ENCODE measurements at places on chromosomes 5 and 9. TPM values are rescaled to one million over a fixed set of nuclear protein-coding genes. Genes with fewer than 3 reads are reported as not detected.

DNA sequence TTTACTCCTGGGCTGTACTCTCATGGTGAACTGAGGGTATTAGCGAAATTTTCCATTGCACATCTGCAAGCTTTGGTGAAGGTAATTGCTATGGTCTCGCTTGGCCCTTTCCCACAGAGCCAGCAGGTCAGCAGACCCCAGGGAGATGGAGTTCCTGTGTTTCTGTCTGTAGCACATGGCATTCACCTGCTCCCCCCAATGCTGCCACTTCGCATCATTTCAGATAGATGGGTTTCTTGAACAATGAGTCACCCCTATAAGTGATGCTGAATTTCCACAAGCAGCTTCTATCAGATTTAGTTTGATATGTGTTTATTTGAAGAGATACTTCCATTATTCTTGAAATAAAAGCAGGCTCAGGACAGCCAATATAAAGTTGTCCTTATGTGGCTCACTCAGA, 117.8 kb downstream of the ERCC6L2 start:
- no peak for DNase-seq

GRCh38 chr5:35850967-35851680, 5.6 kb upstream of the IL7R start:
- DNase-seq = no peak

- no peak for DNase-seq
These were observed 107.0 kb upstream of the PCA3 start for GRCh38 chr9:76657265-76657664.

DNA sequence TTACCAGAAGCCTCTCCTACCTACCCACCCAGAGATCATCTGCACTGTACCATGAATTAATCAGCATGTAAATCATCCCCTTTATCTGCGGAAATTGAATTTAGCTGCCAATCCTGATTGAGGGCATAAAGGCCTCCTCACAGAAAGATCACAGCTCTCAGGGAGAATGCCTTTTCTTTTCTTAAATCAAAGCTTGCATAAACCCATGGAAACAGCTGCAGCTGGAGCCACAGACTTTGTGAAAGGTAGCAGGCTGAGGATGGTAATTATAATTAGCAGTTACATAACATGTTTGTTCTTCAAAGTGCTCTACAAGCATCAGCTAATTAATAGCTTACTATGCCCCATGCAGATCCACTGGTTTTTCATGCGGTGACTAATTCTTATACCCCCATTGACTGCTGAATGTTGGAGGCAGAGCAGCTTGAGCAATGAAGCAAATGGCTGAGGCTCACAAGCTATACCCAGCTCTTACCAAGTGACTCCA, 54.6 kb downstream of the SUSD1 start:
- DNase-seq = no peak

DNA sequence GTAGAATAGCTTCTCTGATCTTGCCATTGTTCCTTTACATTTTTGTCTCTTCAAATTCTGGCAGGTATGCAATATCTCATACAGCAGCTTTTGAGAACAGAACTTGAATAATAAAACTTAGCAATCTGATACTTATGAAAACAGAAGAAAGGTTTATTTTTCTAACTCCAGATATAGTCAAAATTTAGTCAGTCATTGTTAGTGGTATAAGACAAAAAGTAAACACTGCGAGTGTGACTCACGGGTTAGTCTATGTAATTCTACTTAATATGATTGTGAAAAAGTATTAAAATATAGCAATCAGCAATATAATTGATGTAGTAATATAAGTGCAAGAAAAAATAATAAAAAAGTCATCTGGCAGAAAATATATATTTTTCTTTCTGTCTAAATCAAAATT, 910.4 kb downstream of the DNAH5 start:
- DNase-seq = no peak

DNA sequence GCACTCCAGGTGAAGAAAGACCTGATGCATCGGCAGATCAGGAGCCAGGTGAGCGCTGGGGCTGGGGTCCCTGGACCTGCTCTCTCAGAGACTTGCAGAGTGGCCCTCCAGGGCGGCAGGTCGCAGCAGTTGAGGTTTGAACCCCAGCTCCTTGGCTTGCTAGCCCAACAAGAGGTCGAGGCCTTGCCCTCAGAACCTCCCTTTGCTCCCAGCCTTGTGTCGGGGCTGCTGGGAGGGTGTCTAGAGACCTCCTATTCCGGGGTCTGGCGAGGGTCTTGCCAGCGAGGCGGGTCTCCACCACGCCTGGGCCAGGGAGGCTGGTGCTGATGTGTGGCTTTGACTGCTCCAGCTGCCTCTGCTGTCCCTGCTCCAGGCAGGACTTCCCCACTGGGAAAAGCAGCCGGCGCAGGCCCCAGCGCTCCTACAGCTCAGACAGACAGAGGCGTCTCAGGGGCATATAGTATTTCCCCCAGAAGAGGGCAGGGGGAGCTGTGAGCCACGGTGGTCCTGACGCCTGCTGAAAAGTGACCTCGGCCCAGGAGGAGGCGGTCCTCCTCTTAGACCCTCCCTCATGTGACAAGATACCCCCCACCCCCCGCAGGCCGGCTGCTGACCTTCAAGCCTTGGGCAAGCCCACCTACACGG, 38.3 kb downstream of the LRSAM1 start:
- DNase-seq = no peak

- DNase-seq = no peak
These were observed 1.3 kb upstream of the FST start for GRCh38 chr5:53479045-53479589.

DNA sequence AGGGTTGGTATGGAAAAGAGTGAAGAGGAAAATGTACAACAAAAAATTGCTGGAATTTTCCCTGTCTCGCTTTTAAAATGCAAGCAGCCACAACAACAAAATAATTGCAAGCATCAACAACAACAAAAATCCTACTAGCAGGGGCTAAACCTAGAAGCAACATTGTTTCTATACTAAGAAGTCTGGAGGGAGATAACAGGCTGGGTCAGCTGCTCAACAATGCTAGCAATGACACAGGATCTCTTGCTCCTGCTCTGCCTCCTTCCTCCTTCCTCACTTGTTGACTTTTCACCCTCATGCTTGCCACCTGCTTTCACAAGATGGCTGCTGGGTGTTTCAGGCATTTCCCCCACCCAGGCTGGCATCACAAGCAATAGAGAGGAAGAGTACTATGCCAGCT, 7.6 kb upstream of the AOPEP start:
- DNase-seq = no peak

GRCh38 chr5:114467729-114468128, 105.9 kb downstream of the KCNN2 start:
- DNase-seq = no peak

DNA sequence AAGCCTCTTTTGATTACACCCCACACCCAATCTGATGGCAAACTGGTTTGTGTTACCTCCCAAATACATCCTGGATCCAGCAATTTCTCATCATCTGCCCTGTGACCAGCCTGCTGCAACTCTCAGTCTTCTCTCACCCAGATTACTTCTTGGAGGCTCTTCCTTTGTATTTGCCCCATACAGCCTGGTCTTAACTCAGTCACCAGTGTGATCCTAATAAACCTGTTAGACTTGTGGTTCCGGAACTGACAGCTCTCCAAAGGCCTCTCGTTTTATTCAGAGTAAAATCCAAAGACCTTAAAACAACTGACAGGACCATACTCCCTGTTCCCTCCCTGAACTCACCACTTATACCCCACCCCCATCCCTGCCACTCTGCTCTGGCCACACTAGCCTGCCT, 228.2 kb upstream of the PAPPA start:
- no peak for DNase-seq

DNA sequence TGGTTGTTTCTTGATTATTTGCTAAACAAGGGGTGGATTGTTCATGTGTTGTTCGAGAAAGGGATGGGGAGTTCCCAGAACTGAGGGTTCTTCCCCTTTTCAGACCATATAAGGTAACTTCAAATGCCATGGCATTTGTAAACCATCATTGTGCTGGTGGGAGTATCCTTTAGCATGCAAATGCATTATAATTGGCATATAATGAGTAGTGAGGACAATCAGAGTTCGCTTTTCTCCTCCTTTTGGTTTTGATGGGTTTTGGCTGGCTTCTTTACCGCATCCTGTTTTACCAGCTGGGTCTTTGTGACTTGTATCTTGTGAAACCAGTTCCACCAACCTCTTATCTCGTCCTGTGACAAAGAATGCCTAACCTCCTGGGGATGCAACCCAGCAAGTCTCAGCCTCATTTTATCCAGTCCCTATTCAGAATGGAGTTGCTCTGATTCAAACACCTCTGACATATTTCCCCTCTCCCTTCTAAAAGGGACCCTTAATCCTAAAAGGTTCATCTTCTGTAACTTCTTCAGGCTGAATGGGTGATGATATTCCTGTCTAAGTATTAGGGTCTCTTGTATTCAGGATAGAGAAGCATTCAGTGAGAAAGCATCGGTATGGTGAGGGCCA, 8.7 kb upstream of the FBN2 start:
- no peak for DNase-seq

SLC36A2 gene
- total RNA-seq = not detected

KCTD16 gene
- 2.5 TPM for total RNA-seq

PANK3 gene
- 43.2 TPM for total RNA-seq

CTXN3 gene
- not detected for total RNA-seq

N4BP3 gene
- 7.9 TPM for total RNA-seq

SLC6A19 gene
- total RNA-seq = not detected
